IMR-90 (cell line): ENCODE measurements at places on chromosomes 11 and 22.

- DNase-seq: peak; percentile 4
Measured at GRCh38 chr11:29361369-29361768, 655.5 kb downstream of the KCNA4 start.

DNA sequence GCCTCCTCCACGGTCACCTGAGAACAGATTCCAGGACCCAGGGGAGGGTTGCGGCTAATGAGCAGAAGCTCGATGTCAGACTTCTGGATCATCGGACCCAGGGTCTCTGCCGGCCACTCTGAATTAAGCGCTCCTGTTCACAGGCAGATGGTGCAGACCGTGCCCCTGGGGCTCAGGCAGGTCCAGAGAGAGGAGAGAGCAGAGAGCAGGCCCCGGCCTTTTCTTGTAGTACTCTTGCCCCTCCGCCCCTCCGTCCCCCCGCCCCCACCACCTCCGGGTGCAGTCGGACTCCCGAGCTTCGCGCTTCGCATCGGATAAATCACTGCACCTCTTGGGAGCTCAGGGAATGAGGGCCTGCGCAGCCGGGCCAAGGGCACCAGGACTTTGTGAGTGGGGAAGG is 50.3 kb downstream of the RPS6KA4 start:
- DNase-seq: no peak

DNA sequence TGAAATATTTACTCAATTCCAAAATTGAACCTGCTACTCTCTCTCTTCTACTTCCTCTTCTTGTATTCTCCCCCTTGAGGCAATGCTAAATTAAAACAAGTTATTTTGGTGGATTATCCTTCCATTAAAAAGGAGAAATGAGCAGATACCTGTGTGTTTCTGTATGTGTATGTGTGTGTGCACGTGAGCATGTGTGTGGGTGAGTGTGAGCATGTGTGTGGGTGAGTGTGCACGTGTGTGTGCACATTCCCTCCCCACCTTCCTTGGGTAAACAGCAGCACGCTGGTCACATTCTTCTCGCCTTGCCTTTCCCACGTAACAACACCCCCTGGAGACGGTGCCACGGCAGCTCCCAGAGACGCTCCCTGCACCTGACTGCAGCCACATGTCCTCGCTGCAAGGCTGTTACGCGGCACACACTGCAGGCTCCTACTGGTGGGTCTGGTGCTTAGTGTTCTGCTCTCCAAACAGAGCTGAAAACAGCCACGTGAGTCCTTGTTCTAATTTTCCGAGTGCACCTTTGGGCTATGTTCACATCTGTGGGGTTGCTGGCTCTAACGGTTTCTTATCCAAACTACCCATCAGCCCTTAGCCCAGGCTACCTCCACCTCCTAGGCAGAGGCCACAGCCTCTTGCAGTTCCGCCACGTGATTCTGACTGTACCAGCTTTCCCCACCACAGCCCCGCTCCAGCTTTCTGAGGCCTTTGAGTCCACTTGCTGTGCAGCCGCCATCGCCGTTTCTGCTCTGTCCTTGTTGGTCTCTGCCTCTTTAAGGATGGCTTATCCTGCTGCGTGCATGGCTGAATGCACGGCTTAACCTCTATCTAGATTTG is 123.4 kb downstream of the CTTN start:
- no peak for DNase-seq

DNA sequence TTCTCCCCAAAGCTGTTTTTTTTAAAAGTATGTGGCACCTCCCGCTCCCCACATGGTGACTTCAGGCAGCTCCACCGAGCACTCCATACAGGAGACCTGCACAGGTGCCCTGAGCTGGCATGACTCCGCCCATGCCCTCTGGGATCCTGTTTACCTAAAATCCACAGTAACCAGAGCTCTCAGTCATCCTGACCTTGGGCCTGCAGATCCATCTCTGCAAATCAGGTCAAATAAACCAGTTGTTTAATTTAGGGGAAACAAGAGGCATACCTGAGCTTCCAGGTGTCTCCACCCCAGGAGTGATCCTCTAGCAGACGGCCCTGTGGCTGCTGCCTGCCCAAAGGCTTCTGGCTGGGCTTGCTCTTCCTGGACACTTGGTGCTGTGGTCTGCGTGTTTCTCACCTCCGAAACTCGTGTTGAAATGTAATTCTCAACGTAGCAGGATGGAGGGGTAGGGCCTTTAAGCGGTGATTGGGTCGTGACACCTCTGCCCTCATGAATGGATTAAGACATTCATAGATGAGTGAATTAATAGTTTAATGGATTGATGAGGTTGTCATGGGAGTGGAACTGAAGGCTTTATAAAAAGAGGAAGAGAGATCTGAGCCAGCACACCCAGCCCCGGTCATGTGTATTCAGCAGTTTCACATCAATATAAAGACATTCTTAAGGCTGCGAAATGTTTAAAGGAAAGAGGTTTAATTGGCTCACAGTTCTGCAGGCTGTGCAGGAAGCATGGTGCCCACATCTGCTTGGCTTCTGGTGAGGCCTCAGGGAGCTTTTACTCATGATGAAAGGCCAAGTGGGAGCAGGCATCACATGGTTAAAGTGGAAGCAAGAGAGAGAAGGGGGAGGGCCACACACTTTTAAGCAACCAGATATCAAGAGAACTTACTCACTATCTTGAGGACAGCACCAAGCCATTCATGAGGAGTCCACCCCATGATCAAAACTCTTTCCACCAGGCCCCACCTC is 34.1 kb downstream of the LINC01488 start:
- no peak for DNase-seq

- peak; percentile 39 for DNase-seq
Measured at GRCh38 chr22:49934891-49935557, 16.6 kb downstream of the CRELD2 start.

- DNase-seq: peak; percentile 31
Measured at GRCh38 chr22:45769569-45770210, 98.1 kb downstream of the ATXN10 start.

DNA sequence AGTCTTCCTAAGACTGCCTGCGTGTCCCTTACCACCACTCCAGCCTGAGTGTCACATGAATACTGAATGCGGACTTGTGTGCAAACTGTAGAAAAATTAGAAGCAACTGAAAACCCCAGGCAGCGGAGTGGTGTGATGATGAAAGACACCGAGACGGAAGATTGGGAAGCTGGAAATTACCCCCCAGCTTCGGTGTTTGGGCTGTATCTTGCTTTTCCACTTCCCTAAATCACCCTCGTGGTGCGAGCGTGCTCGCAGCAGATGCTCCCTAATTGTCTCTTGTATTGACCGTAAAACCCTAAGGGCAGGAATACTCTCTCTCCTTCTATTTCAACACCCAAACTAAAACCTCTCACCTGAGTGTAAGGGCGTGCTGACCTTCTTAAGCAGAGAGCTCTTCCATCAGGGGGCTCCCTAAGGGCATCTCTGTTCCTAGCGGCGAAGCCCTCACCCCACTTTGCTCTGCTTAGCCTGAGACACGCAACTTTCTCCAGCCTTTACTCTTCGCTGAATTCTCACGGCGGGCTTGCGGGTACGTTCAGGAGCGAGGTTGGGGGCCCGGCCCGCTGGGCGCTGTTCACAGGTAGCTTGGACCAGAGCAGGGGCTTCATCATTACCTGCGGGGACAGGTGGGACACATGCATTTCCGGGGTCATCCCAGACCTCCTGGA is 62.4 kb downstream of the CRYBB2 start:
- no peak for DNase-seq

GRCh38 chr11:110124605-110125004 is 31.4 kb downstream of the ZC3H12C start:
- DNase-seq: no peak

DNA sequence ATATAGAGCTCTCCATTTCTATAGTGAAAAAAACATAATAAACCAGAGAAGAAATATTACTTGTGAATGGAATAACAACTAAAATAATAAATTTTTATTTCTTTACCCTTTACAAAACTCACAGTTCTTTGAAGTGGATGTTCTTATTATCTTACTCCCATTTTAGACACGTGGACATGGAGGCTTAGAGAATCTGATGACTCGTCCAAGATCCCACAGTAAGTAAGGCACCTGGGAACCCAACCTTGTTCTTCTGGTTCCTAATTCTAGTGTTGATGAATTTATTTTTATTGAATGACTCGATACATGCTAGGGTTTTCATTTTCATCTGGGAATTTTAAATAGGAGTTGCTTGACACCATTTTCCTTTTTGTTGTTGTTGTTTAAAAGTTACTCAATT is 1.8 kb downstream of the BPIFC start:
- DNase-seq: no peak

DNA sequence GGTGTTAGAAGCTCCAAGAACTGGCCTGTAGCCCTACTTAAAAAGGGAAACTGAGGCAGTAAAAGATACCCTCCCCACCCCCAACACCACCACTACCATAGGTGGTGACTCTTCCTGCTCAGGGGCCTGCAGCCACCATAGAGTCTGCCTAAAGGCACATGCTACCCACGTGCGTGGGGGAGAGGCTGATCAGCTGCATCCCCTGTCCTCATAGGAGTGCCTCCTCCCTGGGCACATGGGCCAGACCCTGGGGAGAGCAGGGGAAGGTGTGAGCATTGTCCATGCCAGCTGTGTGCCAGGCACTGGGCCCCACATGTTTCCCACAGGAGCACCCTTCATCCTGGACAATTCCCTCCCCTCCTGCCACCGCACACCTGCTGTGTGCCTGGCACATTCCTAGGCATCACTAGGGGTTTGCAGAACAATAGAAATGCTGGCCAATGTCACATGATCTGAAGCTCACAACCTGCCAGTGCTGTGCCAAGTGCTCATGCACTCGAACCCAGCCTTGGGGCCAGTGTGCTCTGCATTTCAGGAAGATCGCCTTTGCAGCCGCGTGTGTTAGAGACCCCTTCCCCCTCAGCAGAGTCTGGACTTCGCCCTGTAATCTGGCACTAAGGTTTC is 41.7 kb upstream of the GCAT start:
- DNase-seq: no peak

DNA sequence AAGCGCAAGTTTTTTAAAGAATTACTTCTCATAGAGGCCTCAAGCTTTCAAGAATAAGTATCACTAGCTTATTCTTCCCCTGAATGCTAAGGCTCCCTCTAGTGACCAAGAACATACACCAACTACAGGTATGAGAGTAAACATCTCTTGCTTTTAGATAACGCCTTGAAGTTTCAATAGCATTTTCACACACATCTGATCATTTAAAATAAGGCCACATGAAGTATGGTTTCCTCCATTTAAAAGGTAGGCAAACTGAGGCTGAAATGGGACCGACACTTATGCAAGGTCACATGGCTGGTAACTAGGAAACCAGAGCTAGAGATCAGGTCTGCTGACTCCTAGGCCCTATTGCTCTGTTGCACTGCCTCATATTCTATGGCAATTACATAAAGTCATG is 66.5 kb downstream of the CCDC34 start:
- peak; percentile 70 for DNase-seq

GRCh38 chr11:132022733-132023478 is 652.5 kb downstream of the NTM start:
- DNase-seq: peak; percentile 81

DNA sequence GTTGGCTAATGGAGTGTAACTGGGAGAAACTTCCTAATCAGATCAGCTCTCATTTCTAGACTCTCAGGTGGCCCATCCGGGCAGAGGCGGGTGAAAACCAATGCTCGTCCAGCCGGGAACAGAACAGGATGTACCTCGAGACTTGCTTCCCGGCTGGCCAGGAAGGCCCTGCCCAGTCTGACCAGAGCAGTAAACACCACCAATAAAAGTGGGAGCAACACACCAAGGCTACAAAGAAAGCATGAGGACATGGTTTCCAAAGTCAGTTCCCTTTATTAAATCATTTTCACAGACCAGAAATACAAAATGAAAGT is 940 bp upstream of the TNKS1BP1 start:
- DNase-seq: no peak

- no peak for DNase-seq
Measured at GRCh38 chr11:42003801-42004200, 544.3 kb upstream of the LRRC4C start.

GRCh38 chr11:66845876-66846212 is 2.6 kb downstream of the RCE1 start:
- DNase-seq: no peak

- no peak for DNase-seq
Measured at GRCh38 chr11:60852117-60852981, 3.4 kb downstream of the PTGDR2 start.

GRCh38 chr22:37311761-37312312 is 29.5 kb downstream of the CYTH4 start:
- no peak for DNase-seq

- DNase-seq: no peak
Measured at GRCh38 chr11:116255321-116255953, 517.4 kb downstream of the BUD13 start.

DNA sequence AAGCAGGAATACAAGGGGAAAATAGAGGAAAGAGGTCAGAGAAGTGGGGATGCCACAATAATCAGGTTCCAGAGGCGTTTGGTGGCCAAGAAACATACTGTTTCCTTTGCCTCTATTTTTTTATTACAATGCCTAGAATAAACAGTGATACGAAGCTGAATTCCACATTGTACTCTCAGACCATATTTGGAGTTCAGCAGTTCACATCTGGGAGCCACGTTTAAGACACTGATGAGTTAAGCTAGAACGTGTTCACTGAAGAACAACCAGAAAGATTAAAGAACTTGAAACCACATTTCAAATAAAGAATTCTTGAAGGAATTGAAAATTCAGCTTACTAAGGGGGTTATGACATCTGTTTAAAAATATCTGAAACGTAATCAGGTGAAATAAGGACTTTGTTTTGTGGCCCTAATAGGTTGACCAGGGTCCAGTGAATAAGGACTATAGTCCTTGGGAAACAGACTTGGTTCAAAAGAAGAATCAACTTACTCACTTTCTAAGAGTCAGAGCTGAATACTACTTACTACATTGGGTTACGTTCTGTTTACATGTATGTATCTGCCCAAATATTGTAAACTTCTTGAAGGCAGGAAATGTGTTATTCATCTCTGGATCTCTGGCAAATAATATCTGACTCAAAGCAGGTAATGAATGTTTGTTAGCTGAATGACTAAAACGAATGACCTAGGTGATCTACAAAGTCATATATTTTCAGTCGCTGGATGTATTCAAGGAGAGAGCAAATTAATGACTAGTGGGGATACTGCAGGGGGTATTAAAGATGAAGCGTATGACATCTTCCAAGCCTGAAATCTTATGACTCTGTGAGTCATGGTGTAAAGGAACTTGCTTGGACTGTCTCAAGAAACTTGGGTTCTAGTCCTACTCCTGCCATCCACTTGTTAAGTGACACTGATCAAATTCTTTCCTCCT is 247.0 kb upstream of the NARS2 start:
- DNase-seq: peak; percentile 88

DNA sequence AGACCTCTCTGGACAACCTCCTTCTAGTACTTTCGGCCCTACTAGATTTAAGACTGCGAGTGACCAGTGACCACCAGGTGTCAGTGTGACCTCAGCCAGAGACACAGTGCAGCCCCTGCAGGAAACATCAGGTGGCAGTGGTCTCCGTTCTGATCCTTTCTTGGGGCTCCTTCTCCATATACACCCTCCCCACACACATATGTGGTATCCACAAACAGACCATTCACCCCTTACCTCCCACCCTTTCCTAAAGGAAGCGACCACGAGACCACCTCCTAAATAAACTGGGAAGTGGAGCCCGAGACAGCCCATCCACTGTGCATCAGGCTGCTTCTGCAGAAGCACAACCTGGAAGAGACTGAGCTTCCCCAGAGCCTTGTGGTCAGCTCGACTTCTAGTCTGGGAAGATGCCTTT is 38.5 kb upstream of the CYP2D6 start:
- peak; percentile 70 for DNase-seq

GRCh38 chr11:47369676-47370075 is 8.7 kb downstream of the SPI1 start:
- DNase-seq: no peak
